Effector CD4-positive, alpha-beta T cell (primary cell): ENCODE measurements at places on chromosomes 4 and X.

DNA sequence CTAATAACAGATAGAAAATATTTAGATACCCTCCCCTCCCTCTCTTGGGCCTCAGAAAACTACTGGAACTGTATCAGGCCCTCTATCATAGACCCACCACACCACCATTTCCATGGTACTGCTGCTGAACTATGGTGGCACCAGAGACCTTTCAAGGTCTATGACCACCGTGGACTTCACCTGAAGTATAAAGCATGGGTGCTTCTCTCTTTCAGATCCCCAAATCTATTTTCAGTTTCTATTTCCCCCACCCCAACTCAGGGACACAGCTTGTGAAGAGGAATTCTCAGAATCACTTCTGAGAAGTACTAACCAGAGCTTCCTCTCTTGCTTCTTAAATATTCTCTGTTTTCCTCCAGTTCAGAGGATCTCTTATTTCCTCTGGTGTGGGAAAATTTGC, 840.8 kb upstream of the HTR2C start:
- no peak for DNase-seq

- no peak for DNase-seq
These were observed 154.3 kb downstream of the CFAP299 start for GRCh38 chr4:80489798-80490197.

GRCh38 chr4:52867163-52867562, 5.0 kb downstream of the RASL11B start:
- no peak for DNase-seq

GRCh38 chr4:38162240-38162784, 202.1 kb downstream of the PTTG2 start:
- DNase-seq, result no peak

DNA sequence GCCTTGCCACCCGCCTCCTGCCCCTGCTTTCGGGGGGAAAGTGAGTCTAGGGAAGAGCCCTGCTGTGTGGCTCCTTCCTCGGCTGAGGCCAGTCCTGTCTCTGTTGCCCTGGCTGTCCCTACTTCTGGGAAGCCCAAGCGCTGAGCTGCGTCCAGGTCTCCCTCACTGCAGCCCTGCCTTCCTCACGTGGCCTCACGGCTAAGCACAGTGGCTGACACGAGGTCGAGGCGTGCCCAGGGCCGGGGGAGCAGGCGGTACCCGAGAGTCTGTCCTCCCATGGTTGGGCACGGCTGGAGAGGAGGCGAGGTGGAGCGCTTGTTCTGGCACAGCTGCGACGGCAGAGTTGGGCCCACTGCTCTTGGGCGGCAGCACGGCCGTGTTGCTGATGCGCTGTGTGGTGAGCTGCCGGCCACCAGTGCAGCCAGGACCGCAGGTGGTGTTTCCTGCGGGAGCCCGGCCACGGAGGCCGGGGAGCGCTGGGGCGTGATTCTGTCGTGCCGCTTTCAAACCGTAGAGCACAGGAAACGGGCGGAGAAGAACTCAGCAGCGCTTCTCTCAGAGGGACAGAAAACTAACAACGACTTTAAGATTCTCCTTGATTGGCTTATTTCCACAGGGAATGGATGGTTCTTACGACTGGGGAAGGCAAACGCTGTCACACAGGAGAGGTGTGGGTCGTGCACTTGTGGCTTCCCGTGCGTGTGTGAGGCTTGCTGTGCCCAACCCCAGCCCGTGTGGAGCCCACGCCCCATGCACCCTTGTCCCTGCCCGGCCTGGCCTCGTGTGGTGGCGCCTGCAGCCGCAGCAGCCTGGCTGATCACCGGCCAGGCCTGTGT, 21.3 kb downstream of the MAEA start:
- no peak for DNase-seq

DNA sequence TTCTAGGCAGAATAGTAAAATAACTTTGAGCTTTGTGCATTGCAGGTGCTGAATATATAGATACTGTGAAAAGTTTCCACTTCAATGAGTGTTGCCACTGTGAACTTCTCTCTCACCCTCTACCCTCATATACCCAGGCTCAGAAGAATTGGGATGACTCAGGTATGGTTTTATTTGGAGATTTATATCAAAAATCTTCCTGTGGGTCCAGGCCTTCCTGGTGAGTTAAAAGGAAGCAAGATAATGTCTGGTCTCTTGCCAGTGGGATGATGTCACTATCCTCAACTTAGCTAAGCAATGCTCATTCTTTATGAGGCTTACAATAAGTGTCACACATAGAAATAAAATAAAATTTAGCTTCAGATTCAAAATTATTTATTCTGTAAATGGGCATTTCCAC, 153.3 kb upstream of the TENT5D start:
- no peak for DNase-seq

DNA sequence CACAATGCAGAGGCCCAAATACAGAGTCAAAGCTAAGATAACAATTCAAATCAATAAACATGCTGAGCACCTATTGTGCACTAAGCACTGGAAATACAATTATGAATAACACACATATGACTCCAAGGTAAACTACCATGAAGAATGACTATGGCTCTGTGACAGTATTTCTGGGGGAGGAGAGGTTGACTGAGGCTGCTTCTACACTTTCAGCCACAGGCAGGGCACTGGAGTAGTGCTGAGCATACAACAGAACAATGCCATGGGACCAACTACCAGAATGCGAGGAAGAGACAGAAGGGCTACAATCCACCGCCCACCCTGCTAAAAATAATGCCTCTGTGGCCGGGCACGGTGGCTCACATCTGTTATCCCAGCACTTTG, 13.7 kb downstream of the TEC start:
- no peak for DNase-seq

GRCh38 chr4:155931634-155932033, 22.0 kb downstream of the CTSO start:
- DNase-seq, result no peak

DNA sequence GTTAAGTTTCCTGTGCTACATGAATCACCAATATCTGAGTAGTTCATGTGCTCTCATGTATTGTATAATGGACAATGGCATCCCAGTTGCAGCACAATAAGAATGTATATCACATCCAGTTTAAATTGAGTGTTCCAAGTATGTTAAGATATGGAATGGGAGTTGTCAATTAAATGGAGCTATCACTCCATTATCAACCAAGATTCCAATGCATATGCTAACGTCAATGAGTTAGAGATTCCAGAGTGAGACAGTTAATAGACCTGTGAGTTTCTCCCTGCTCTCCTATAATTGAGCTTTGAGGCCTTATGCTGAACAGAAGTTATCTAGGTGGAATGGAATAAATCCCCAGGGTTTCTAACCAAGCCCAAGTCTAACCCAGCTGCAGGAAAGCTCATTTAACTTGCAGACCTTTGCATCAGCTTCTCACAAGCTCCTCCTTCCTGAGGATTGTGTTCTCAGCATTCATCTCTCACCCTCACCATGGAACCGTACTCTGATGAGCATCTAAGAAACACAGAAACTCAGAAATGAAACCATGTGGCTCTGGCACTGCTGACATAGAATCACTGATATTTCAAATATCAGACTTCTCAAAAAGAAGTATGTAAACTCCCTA, 84.8 kb downstream of the TIGD2 start:
- no peak for DNase-seq

- DNase-seq, result no peak
These were observed 1534.6 kb upstream of the AGA start for GRCh38 chr4:178976861-178977260.

DNA sequence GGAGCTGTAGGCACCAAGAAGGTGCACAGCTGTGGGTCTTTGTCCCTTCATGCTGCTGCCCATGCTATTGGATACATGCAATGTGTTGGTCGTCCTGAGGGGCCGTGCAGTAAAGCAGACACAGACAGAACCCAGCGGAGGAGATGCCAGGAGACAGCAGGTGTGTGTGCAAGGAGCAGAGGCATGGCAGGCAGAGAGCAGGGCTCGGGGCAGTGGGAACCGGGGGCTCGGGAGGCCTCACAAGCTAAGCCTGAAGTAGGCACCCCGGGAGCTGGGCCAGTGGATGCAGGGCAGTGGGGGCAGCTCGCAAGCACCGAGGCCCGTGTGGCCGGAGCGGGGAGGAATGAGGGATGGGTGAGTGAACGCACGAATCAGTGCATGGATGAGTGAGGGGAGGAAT, 13.2 kb downstream of the HTRA3 start:
- no peak for DNase-seq

- DNase-seq, result no peak
These were observed 2024.5 kb upstream of the ADGRL3 start for GRCh38 chr4:59175617-59176016.

- no peak for DNase-seq
These were observed 67.4 kb upstream of the SMAD1 start for GRCh38 chr4:145414226-145414625.

DNA sequence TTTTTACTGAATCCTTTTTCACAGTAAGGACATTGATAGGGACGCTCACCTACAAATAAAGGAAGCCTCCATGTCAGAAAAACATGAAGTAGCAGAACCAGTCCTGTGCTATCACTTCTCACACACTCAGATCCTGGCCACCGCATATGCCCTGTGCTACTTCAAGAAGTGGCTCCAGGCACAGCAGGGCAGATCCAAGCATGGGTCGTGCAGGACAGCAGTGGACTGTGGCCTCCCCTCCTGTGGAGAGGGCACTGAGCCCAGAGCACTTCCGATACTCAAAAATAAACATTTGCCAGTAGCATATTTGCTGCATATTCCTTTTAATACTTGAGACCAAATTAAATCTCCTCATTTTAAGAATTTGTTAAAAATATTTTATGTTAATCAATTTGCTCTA, 167.9 kb downstream of the PRDM5 start:
- no peak for DNase-seq

DNA sequence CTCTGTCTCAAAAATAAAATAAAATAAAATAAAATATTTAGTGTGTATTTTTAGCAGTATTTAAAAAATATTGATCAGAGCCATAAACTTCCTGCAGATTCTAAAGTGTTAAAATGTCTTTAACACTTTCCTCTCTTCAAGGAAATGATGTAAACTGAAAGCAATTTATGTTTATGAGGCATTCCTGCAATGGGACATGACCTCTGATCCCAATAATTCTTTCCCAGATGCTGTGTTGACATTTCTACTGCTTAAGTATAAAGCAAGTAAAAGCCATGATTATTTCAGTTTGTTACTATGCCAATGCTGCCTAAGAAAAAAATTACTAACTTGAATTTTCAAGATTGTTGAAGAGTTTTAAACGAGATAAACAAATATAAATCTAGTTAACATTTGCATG, 29.0 kb downstream of the COQ2 start:
- DNase-seq, result no peak

DNA sequence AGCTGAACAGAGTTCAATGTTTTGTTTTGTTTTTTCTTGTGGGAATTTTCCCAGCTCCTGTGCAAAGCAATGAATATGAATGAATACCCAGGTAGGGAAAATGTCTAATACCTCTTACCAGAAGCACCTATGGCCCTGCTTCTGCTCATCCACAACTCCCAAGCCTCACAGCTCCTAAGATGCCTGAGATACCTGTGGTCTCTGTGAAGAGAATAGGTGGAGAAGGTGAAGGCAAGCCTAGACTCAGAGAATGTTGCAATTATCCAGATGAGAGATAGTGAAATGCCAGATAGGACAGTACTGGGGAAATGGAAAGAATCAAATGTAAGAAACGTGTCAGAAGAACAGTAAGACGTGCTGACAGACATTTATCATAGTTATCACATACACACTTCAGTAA, 70.2 kb upstream of the NOCT start:
- DNase-seq, result no peak

- DNase-seq, result no peak
These were observed at the start of gene MAGEA11 for GRCh38 chrX:149711545-149712236. Gene MAGEA11 (plus strand): TSS chrX:149712060. CDS start chrX:149713160, 1,100 bp downstream.

DNA sequence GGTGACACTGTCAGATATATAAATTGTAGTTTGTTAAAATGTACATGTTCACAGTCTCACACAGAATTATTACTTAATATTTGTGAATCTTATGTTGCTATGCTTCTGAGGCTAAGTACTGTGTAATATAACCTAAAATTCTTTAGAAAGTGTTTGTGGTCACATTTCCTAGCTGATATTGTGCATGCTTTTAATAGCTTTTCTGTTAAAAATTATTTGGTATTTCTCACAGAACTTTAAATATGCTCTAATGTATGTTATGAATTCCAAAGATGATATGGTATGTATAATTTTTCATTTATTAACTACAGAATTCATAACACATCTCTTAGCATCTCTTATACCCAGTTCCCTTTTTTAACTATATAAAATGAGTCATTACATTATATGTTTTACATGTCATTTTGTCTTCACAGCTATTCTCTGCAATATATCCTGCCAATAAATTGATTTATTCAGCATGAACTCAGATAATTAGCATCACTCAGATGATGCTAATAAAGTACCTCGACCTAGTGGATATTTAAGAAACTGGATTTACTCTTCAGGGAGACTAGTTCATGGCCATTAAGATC, 9.3 kb downstream of the PTPN13 start:
- no peak for DNase-seq

DNA sequence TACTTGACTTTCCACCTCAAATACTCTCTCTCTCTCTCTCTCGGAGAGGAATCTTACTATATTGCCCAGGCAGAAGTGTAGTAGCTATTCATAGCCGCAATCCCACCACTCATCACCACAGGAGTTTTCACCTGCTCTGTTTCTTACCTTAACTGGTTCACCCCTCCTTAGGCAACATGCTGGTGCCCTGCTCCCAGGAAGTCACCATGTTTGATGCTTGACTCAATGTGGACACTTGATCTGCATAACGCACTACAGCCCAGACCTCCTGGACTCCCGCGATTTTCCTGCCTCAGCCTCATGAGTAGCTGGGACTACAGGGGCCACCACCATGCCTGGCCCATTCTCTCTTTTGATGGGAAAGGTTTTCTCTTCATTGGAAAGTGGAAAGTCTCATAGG, 271.8 kb downstream of the FBXW7 start:
- no peak for DNase-seq

DNA sequence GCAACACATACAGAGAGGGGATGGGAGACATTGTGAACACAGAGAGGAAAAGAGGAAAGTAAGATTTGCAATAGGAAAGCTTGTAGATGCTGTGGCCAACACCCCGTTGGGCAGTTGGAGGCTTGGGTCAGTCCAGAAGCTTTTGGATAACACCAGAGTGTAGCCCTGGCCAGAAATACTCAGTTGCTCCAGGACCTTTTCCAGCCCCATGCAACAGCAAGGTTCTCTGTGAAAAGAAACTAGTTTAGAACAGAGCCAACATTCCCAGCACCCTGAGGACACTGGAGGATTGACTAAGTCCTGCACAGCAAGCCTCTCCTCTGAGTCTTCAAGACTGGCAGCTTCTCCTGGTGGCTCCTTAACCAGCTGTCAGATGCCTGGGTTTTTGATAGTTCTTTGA, 27.9 kb upstream of the NAF1 start:
- DNase-seq, result no peak

- DNase-seq, result no peak
These were observed 66.9 kb downstream of the ARHGEF9 start for GRCh38 chrX:63718010-63718694.

- no peak for DNase-seq
These were observed 108.7 kb upstream of the LCORL start for GRCh38 chr4:18130256-18130655.

DNA sequence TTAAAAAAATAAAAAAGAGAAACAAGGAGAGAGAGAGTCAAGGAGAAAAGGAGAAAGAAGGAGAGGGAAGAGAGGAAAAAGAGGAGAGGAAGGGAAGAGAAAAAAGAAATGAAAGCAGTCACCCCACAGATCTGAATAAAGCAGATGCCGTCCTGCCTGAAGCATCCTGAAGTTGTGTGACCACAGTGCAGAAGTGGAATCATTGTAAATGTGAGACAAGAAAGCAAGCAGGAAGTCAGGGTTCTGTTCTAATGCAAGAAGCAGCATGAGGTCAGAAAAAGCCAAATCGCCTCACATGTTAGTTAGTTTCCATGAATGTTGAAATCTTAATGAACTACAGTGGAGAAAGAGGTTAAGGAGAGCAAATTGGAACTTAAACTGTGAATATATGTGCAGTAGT, 692.5 kb downstream of the CENPC start:
- DNase-seq, result no peak

GRCh38 chr4:157739242-157739641, 433.6 kb downstream of the GASK1B start:
- no peak for DNase-seq
